ENCODE measurements at places on chromosomes 7 and 10.

DNA sequence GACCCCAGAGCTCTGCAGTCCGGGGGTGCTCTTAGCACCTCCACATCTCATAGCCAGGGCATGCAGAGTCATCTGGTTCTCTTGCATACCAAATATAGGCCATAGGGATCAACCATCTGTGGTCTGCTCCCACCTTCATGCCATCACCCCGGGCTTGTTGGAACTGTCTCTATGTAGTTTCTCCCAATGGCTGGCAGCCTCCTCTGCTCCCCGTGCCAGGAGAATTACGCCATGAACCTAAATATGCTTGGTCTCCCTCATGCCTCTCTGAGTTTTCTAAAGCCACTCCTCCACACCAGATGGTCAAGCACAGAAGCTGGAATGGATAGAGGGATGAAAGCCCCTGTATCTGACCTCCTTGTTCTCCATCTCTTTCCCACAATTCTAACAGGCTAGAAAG is 302.6 kb upstream of the MYO3A start:
- H3K4me1 ChIP-seq = no peaks in the 10 kb centered on the region
- no peak for DNase-seq
- no peak overlapping the region for H3K27ac ChIP-seq
- no peaks in the 10 kb centered on the region for H3K27me3 ChIP-seq
- H3K36me3 ChIP-seq = no peaks in the 10 kb centered on the region

DNA sequence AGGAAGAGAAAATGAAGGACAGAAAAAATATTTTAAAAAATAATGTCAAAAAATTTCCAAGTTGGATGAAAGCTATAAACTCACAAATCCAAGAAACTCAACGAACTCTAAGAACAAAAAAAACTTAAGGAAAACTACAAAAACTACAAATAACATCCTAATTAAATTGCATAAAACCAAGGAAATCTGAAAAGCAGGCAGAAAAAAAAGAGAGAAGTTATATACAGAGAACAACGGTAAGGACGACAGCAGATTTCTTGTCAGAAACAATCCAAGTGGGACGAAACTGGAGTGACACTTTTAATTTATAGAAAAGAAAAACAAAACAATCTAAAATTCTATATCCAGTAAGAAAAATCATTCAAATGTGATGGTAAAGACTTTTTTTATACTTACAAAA is 122.2 kb upstream of the LYZL1 start:
- no peak for DNase-seq
- H3K4me1 ChIP-seq = no peaks in the 10 kb centered on the region
- no peaks in the 10 kb centered on the region for H3K27me3 ChIP-seq
- H3K4me3 ChIP-seq = no peak overlapping the region
- H3K36me3 ChIP-seq = no peaks in the 10 kb centered on the region
- H3K27ac ChIP-seq = no peak overlapping the region

DNA sequence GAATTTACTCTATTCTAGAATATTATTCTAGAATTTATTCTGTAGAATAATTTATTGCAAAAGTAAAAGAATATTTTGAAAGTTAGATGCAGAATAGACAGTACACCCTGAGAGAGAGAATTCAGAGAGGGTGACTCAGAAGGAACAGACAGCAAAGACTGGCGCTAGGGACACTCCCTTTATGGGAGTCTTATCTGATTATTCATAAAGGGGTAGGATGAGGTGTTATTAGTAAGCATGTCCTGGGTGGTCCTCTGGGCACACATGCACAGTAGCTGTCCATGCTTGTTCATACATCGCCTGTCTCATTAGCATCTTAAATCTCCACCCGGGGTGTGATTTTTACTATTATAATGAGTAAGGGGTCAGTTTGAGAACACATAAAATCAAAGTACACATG is 100.1 kb downstream of the XPNPEP1 start:
- H3K27me3 ChIP-seq = no peaks in the 10 kb centered on the region
- no peak overlapping the region for H3K4me3 ChIP-seq
- DNase-seq = no peak
- H3K4me1 ChIP-seq = no peaks in the 10 kb centered on the region
- H3K36me3 ChIP-seq = no peaks in the 10 kb centered on the region

DNA sequence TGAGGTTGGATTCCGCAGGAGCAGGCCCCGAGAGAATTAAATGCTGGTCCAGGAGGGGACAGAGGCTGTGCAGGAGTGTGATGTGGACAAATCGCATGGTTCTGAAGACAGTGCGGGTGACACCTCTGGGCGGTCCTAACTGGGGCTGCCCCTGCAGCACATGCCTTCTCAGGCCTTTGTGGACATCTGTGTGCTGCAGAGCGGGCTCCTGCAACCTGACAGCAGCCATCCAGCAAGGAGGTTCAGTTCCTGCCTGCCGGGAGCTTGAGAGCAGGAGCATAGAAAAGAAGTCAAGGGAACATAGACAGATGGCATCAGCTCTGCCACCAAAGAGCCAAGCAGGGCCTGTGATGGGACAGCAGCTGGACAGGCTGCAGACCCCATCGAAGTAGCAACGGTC is 135.9 kb upstream of the PPP2R2D start:
- DNase-seq = no peak
- no peaks in the 10 kb centered on the region for H3K36me3 ChIP-seq

DNA sequence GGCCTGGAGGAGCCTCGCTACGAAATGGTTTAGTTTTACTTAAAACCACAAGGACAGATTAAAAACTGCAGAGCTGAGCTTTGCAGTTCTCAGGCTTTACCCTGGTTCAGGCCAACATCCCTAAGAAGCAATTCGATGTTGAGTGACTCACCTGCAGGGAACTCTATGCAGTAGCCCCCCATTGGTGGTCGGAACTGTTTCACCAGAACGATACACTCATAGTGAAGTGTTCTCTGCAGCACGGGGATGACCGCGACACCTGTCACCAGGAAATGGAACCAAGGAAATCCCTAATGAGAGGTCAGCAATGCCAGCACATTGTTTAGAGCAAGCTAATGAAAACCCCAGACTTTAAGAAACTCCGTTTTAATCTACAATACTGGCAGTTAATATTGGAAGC is 18.0 kb downstream of the NUDT5 start:
- no peak for DNase-seq
- peaks cover 87% of the 10 kb centered on the region for H3K36me3 ChIP-seq
- no peak overlapping the region for H3K4me3 ChIP-seq

DNA sequence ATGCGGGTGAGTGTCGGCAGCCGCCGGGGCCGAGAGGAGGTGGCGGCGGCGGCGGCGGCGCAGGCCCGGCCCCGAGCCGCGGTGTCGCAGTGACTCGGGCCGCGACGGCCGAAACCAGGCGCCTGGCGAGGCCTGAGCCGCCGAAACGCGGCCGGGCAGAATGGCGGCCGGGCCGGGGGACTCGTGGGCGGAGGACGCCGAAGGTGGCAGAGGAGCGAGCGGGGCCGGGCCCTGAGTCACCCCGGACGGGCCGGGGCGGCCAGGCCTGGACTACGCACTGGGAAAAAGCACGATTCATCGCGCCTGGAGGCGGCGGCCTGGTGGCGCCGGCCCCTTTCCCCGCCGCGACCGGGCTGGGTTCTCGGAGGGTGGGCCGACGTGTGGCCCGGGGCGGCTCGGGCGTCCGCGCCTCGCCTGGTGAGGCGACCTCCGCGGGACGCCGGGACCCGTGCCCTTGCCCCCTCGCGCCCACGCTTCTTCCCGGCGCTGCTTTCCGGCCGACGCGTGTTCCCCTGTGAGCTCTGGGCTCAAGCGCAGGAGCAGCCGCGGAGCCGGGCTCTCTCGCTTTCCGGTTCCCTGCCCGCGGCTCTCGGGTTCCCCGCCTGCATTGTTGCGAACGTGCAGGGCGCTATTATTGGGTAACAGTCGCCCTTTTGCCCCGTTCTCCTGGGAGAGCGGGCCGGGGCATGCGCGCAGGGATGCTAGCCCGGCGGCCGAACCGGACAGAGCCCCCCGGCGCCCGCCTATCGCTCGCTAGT is 500 bp downstream of the CUL1 start:
- H3K27me3 ChIP-seq = no peaks in the 10 kb centered on the region
- no peaks in the 10 kb centered on the region for H3K36me3 ChIP-seq
- H3K4me1 ChIP-seq = peaks cover 41% of the 10 kb centered on the region
- peak overlapping the region; percentile 97 for H3K4me3 ChIP-seq
- H3K27ac ChIP-seq = peak overlapping the region; percentile 99

DNA sequence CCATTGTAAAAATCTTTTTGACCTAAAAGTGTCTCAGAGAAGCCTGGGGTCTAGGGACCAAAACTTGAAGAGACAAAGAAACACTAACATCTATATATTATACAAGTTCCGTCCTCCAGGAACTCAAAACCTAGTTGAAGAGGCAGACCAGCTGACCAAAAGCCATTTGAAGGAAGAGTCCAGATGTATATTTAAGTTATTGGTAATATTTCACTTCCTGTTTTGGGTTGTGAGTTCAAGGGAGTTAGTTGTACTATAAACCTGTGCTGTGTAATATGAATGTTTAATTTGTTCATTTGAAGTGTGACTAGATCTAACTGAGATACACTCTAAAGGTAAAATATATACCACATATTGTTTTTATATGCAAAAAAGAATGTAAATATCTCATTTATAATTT is 45.0 kb downstream of the CDK1 start:
- H3K27me3 ChIP-seq = no peaks in the 10 kb centered on the region
- H3K27ac ChIP-seq = no peak overlapping the region
- DNase-seq = no peak
- H3K4me3 ChIP-seq = no peak overlapping the region

GRCh38 chr10:91788527-91788926 is 9.7 kb upstream of the TNKS2 start:
- no peaks in the 10 kb centered on the region for H3K36me3 ChIP-seq
- H3K27me3 ChIP-seq = no peaks in the 10 kb centered on the region
- no peak overlapping the region for H3K27ac ChIP-seq
- no peak overlapping the region for H3K4me3 ChIP-seq

GRCh38 chr10:62577666-62578291 is 203.6 kb downstream of the ZNF365 start:
- no peaks in the 10 kb centered on the region for H3K4me1 ChIP-seq
- H3K27me3 ChIP-seq = no peaks in the 10 kb centered on the region
- H3K27ac ChIP-seq = no peak overlapping the region
- H3K4me3 ChIP-seq = no peak overlapping the region
- DNase-seq = no peak

GRCh38 chr7:64101943-64102655 is 56.9 kb downstream of the ZNF727 start:
- no peaks in the 10 kb centered on the region for H3K4me1 ChIP-seq
- no peak overlapping the region for H3K4me3 ChIP-seq
- no peaks in the 10 kb centered on the region for H3K27me3 ChIP-seq
- DNase-seq = no peak

- DNase-seq = no peak
- H3K27me3 ChIP-seq = no peaks in the 10 kb centered on the region
- H3K36me3 ChIP-seq = no peaks in the 10 kb centered on the region
- no peaks in the 10 kb centered on the region for H3K4me1 ChIP-seq
- no peak overlapping the region for H3K4me3 ChIP-seq
Observed at GRCh38 chr7:13610372-13610771, 379.1 kb downstream of the ETV1 start.

DNA sequence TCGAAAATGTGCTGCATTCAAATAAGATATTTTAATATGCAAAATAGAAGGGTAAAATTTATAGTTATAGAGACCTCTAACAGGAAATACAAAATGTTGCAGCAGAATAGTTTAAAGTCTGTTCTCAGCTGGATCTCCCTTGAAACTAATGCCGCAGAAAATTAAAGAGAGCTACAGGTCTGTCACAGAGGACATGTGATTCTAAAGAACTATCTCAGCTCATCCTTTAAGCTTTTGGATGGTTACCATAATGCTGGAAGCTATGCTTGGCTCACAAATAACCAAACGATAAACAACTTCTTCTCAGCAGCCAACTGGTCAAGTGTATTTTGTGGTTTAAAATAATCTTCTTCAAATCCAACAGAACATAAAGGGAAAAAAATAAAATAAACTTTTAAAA is 353.0 kb downstream of the PARD3 start:
- H3K27me3 ChIP-seq = no peaks in the 10 kb centered on the region
- no peak overlapping the region for H3K4me3 ChIP-seq
- no peaks in the 10 kb centered on the region for H3K4me1 ChIP-seq
- no peak for DNase-seq
- H3K27ac ChIP-seq = no peak overlapping the region

GRCh38 chr7:7959979-7960670 is 8.5 kb upstream of the GLCCI1 start:
- no peak overlapping the region for H3K27ac ChIP-seq
- no peaks in the 10 kb centered on the region for H3K27me3 ChIP-seq
- H3K36me3 ChIP-seq = no peaks in the 10 kb centered on the region

- no peak for DNase-seq
- no peak overlapping the region for H3K4me3 ChIP-seq
- H3K4me1 ChIP-seq = peaks cover 33% of the 10 kb centered on the region
- H3K27me3 ChIP-seq = no peaks in the 10 kb centered on the region
Observed at GRCh38 chr10:74913377-74913979, 87.1 kb downstream of the KAT6B start.

GRCh38 chr7:47670729-47671128 is 88.8 kb upstream of the TNS3 start:
- H3K36me3 ChIP-seq = no peaks in the 10 kb centered on the region
- H3K4me1 ChIP-seq = peaks cover 14% of the 10 kb centered on the region
- no peak for DNase-seq

GRCh38 chr10:122191936-122192541 is 79.1 kb upstream of the BTBD16 start:
- DNase-seq = no peak
- H3K27me3 ChIP-seq = no peaks in the 10 kb centered on the region
- no peak overlapping the region for H3K4me3 ChIP-seq
- H3K36me3 ChIP-seq = no peaks in the 10 kb centered on the region
- no peak overlapping the region for H3K27ac ChIP-seq
- H3K4me1 ChIP-seq = peaks cover 36% of the 10 kb centered on the region

- peak overlapping the region; percentile 85 for H3K27ac ChIP-seq
- H3K4me1 ChIP-seq = peaks cover 44% of the 10 kb centered on the region
- H3K27me3 ChIP-seq = no peaks in the 10 kb centered on the region
- no peaks in the 10 kb centered on the region for H3K36me3 ChIP-seq
- DNase-seq = no peak
Observed at GRCh38 chr10:68156373-68157185, 47.3 kb downstream of the MYPN start.

DNA sequence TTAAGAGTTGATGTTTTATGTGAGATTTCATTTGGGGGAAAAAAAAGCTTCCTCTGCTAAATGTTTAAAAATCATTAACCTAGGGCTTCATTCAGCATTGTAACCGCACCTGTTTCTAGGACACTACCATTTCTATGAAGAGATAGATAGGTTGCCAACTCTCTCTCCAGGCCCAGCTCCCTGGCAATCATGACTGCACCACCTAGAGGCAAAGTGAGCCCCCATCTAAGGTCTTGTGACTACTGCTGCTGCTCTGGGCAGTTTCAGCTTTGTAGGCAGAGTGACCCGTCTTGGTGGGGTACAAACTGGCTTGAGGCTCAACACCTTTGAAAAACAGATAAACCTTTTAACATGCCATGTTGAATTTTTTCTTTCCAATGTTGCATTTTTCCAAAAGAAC is 27.3 kb upstream of the MRC1 start:
- peak overlapping the region; percentile 86 for H3K27ac ChIP-seq
- peaks cover 26% of the 10 kb centered on the region for H3K4me1 ChIP-seq
- DNase-seq = no peak
- no peak overlapping the region for H3K4me3 ChIP-seq
- H3K36me3 ChIP-seq = no peaks in the 10 kb centered on the region

DNA sequence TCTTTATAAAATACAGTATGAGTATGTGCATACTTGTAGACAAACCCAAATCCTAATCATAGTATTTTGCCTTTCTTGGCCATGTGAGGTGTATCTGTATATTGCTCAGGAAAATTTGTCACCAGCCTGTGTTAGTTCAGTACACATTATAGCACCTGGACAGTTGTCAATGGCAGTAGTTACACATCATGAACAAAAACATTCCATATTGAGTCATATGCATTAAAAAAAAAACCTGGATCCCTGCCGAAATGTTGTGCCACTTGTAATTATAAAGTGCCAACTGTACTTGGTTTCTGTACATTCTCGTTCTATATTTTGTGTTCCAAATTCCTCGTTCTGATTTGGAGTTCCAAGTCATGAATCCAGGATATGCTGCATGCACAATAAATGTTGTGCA is 410.4 kb downstream of the INHBA start:
- H3K27ac ChIP-seq = no peak overlapping the region
- no peaks in the 10 kb centered on the region for H3K27me3 ChIP-seq
- no peak overlapping the region for H3K4me3 ChIP-seq
- H3K36me3 ChIP-seq = no peaks in the 10 kb centered on the region
